ENCODE measurements at places on chromosomes 13 and 19.

- DNase-seq: peak; percentile 88
Measured at GRCh38 chr19:17333611-17334413, 843 bp downstream of the ANO8 start.

- DNase-seq: no peak
Measured at GRCh38 chr19:48623556-48624066, 4.3 kb downstream of the SPHK2 start.

DNA sequence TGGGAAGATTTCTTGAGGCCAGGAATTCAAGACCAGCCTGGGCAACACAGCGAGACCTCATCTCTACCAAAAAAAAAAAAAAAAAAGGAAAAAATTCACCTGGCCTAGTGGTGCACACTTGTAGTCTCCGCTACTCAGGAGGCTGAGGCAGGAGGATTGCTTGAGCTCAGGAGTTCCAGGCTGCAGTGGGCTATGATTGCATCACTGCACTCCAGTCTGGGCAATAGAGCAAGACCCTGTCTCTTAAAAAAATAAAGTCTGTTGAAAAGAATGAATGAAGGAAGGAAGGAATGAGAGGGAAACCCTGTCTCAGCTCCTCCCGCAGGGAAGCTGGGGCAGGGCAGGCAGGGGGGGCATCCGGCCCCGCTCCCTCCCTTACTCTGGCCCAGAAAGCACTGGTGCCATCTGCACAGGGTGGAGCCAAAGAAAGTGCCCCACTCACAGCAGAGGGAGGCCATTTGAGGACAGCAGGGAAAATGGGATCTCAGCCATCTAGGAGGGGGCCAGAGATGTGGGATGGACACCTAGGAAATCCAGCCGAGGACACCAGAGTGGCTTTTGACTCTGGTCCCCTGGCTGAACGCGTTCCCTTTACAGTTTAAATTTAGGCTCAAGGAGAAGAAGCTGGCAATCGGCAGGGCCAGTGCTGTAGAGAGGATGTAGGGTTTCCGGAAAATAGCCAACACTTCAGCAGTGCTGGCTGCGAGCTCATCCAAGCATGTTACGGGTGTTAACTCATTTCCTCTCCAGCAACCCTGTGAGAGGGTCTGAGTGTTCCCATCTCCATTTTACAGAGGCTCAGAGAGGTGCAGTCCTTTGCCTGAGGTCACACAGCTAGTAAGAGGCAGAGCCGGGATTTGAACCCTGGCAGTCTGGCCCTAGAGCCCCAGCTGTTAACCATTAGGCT is 3.6 kb upstream of the HPN start:
- no peak for DNase-seq

- no peak for DNase-seq
Measured at GRCh38 chr13:36130193-36130551, 1.0 kb downstream of the DCLK1 start.

GRCh38 chr19:653425-653824 is 9.6 kb downstream of the RNF126 start:
- DNase-seq: no peak

DNA sequence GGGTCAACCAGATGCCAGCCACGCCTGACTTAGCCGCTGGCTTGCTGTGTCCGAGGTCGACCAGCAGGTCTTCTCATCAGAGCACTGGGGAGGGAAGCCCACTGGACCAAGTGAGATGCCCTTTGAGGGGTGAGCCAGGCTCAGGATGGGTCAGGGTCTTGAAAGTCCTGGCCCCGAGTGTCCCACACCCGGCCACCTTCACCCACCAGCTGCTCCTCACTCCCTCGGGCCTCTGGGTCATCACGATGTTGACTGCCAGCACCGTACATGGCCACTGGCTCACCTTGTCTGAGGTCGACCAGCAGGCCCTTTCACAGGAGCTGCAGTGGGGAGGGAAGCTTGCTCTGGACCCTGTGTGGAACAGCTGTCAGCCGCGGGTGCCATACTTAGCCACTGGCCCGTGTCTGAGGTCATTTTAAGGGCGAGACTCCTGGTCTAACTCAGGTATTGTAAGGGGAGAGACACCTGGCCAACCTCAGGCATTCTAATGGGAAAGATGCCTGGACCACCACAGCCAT is 1361.3 kb downstream of the UQCRFS1 start:
- DNase-seq: no peak

DNA sequence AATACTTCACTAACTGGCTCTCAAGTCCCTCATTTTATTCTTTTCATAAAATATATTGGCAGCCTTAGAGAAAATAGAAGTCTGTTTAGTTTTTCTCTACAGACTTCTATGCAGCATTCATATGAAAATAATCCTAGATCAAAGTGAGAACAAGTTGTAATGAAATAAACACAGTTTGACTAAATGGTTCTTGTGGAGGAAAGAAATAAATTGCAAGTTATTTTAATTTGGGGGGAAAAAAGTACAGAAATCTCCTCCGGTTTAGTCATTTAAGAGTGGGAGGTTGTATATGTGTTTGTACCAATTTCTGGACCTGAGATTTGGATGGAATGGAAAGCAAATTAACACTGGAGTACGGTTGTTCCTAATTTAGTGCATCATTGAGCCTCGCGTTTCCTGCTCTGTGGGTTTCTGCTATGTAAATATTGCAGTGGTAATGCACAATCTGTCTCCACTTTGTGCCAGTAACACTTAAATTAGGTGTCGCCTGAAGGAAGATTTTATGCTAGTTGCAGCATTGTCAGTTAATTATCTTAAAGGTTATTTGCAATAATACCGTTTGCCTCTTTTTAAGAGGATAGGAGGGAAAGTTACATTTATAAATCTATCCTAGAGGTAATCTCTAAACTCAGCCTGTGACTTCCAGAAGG is 100.2 kb downstream of the ZIC5 start:
- no peak for DNase-seq

DNA sequence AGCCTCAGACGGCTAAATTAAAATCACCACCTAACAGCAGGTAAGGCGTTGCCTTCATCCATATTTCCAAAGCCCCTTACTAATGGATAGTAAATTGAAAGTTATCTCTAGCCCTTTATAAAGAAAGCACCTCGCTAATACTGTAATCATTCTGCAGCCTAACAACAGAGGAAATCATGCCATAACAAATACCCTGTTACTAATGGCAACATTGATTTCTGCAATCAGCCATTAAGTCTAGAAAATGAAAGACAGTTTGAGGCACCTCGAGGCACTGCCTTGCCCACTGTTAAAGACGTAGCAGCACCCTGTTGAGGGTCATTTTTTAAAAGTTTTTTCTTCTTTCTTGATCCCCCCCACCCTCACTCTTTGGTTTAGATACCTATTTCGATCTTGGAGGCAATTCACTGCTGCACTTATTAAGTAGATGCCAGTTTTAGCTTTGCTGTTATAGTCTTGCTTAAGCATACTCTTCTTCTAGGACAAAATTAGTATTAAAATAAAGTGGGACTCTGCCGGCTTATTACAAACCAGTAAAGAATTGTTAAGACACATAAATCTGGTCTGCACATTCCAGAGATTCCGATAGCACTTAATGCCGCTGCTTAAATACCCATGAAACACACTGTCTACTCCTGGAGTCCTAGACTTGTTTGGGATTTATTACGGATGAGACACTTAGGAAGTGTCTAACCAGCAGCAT is 74.8 kb downstream of the ZNF536 start:
- DNase-seq: no peak

Measured in activated CD4-positive, alpha-beta memory T cell treated with anti-CD3 and anti-CD28 coated beads, Interleukin-2, amount 10 ng/mL, durations not matched to agents 7 days and 5 days (primary cell).